NCI-H1092 (cell line): ENCODE measurements at places on chromosomes 3 and 15.

- no peak for DNase-seq
Observed at GRCh38 chr3:38027466-38028465, 1.7 kb downstream of the PLCD1 start.

DNA sequence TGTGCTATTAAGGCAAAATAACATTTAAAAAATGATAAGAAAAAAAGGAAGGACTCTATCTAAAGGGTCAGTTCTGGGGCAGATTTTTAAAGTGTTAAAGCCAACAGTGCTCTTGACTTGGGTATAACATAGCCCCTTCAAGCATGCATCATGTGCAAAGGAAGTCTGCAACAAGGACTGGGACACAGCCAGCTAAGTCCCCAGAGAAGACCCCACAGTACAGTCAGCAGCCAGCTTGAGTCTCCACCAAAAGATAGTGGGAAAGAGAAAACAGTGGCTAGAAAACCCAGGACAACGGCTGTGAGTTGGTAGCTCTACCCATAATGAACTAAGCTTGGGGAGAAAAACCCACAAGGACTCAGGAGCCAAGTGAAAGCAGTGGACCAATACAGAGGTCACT, 86.4 kb upstream of the DCLK3 start:
- DNase-seq, result no peak

- no peak for DNase-seq
Observed at GRCh38 chr15:47405365-47406162, 311.7 kb upstream of the SEMA6D start.

GRCh38 chr15:47839233-47839825, 122.0 kb downstream of the SEMA6D start:
- no peak for DNase-seq

DNA sequence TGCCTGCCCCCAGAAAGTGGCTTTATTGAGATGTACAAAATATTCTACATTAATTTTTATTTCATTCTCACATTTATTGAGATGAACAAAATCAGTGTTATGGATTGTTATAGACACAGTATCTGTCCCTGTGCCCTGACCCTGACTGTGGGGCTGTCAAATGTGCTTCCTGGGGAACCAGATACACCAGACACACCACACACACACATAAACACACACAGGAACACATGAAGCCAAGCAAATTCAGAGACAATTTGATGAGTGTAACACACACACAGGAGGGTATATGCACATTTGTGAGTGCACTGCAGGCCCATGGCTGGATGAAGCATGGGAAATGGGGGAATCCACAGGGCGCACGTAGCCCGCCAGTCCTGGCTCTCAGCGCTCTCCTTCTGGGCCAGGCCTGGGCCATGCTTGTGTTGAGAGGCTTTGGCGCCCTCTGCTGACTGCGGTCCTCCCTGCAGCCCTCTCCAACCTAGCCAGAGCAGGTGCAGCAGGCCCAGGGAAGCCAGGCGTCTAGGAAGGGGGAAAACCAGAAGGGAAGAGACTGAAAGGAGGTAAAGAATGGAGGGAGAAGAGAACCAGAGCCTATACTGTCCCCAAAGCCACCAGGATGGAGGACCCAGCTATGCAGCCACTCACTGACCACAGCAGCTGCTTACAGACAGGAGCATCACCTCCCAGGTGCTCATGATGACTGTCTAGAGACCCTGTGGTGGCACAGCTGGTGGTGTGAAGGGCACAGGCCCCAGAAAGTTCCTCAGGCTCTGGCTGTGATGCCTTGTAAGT, 18.0 kb upstream of the LOXL1 start:
- peak; percentile 68 for DNase-seq

GRCh38 chr15:41943543-41944312, 28.6 kb downstream of the EHD4 start:
- DNase-seq, result no peak

GRCh38 chr15:65163041-65163440, 22.1 kb downstream of the CLPX start:
- DNase-seq, result no peak

GRCh38 chr15:99423186-99424130, 142.3 kb upstream of the MEF2A start:
- no peak for DNase-seq

DNA sequence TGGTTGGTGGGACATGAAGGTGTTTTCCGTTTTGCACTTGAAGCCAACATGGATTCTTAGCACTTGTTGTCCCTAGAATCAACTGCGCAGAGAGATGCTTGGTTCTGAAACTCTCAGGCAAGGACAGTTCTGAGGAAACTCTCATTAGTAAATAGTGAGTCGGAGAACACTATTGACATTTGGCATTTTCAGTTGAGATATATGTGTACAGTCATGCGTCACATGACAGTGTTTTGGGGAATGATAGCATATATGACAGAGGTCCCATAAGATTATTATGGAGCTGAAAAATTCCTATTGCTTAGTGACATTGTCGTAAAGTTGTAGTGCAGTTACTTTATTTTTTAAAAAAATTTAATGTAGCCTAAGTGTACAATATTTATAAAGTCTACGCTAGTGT, 5.8 kb downstream of the APBA2 start:
- DNase-seq, result no peak

- no peak for DNase-seq
Observed at GRCh38 chr3:34947834-34948233, 691.5 kb upstream of the ARPP21 start.

DNA sequence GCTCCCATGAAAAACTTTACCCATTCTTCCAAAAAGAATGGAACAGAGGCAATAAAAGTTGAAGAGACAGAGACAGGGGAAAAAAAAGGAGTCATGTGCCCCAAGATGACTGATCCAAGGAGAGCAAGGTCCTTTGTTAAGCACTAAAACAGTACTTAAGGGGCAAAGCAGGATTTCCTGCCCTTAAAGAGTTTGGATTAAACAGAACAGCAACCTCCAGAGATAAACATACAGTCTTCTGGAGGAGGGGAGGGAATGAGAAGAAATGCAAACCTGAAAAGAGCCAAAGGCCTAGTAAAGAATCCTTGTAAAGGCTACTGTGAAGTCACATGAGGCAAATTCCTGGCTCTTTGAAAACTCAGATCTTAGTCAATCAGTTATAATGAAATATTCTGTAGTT, 38.2 kb downstream of the SHQ1 start:
- no peak for DNase-seq

- no peak for DNase-seq
Observed at GRCh38 chr3:173743111-173743510, 345.6 kb downstream of the NLGN1 start.

GRCh38 chr3:21294768-21295167, 456.2 kb downstream of the ZNF385D start:
- DNase-seq, result no peak

GRCh38 chr3:185405243-185405642, 42.3 kb downstream of the MAP3K13 start:
- no peak for DNase-seq

DNA sequence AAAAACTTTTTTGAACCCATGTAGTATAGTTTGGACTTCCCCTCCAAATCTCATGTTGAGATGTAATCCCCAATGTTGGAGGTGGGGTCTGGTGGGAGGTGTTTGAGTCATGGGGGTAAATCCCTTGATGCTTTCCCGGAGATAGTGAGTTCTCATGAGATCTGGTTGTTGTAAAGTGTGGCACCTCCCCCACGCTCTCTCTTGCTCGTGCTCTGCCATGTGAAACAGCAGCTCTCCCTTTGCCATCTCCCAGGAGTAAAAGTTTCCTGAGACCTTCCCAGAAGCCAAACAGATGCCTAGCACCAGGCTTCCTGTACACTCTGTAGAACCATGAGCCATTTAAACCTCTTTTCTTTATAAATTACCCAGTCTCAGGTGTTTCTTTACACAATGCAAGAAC, 16.0 kb upstream of the RNU6-1 start:
- no peak for DNase-seq

GRCh38 chr15:98771541-98771940, 123.2 kb downstream of the IGF1R start:
- DNase-seq, result no peak

DNA sequence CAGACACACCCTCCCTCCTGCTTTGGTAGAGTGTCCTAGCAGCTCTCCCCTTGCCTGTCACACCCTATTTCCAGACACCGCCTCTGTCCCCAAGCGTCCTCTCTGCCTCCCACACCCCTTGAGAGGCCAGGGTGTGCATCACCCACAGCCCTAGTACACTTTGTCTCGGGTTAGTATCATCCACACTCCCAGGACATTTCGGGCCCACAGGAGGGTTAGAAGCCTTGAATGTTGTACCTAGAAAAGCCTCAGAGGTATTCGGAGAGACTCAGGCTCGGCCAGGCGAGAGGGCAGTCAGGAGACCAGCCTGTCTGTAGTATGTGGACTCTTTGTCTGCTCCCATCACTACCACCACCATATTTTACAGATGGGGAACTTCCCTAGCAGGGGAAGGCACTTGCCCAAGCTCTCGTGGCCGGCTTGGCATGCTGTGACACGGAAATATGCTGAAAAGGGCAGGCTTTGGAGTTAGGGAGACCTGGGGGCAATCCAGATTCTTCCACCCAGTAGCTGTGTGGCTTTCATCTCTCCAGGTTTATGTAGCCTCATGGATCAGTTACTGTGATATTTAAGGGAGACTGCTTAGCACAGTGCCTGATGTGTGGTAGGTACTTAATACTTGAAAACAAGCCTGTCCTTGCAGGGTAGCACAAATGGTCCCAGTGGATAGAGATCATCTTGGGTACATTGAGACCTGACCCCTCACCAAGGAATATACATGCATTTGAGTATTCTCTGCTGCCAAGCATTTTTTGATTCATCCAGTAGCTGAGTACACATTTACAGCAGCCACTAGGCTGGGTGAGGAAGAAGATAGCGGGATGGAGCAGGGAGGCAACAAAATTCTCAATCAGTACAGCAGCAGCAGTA, 1.4 kb downstream of the TMEM43 start:
- no peak for DNase-seq

DNA sequence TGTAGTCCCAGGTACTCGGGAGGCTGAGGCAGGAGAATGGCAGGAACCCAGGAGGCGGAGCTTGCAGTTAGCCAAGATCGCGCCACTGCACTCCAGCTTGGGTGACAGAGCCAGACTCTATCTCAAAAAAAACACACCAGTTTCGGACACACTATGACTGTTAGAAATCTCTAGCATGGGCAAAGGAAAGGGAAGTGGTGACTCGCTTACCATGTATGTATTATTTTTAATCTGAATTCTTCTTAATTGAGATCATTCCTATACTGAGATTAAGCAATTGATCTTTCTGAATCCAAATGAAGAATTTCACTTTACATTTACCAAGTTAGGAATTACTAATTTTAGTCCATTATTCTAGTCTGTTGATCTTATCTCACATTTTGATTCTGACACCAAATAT, 459.2 kb upstream of the ALCAM start:
- no peak for DNase-seq

DNA sequence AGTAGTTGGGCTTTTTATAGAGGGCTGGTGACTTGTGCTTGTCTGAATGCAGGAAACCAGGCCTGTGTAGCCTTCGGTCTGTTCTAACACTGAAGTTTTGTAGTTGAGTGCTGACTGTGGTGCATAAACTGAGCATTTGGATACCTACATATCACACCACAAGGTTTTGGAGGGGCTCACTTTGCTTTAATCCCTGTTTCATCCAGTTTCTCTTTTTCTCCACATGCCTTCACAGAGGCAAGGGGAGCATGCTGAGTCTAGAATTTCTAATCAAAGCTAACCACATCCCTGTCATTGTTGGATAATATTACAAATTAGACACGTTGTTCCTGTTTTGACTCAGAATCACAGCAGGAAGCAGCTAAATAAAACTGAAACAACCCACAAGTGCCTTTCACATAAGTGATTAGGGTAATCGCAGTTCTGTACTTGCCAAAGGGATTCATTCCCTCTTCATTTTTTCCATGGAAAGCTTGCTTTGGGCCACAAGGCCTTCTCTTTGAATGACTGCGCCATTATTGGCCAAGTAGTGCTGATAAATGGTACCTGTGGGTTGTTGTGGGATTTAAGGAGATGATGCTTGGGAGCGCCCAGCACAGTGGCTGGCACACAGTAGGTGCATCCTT, 48.9 kb downstream of the TGFBR2 start:
- DNase-seq, result no peak
